Right renal cortex interstitium (tissue), 3 donors: ENCODE measurements at places on chromosomes 11 and 22. TPM values are rescaled to one million over a fixed set of nuclear protein-coding genes. Genes with fewer than 3 reads are reported as not detected.

DNA sequence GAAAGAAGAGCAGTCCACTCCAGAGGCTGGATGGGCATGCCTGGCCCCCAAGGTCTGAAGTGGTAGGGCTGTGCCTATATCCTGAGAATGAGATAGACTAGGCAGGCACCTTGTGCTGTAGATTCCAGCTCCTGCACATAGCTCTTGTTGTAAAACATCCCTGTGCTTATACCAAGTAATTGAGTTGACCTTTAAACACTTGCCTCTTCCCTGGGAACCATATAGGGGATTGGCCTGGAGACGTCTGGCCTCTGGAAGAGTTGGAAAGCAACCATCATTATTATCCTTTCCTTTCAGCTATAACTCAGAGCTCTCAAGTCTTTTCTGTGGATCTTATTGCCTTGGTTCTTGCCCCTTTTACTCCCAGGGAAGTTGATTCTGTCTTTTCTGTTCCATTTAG is 15.1 kb downstream of the LIMK2 start:
- no peak for DNase-seq

GRCh38 chr11:110896358-110896757 is 184.1 kb upstream of the ARHGAP20 start:
- no peak for DNase-seq

DNA sequence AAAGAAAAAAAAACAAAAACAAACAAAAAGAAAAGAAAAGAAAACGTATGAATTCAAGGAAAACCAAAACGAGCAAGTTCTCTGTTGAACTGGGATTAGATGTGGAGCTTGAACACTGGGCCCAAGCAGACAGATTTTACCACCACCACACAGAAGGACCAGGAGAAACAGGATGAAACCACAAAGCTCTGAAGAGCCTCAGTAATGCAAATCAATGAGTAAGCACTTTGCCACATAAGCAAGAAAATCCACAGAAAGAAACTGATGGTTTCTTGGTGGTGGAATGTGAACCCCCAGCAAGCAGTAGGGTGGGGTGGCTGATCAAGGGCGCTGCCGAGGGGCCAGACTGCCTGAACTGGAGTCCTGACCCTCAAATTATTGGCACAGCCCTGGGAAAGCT is 50.9 kb upstream of the NFRKB start:
- DNase-seq: no peak

- DNase-seq: no peak
Measured at GRCh38 chr22:26740253-26740652, 82.9 kb downstream of the MIAT start.

- DNase-seq: no peak
Measured at GRCh38 chr11:104526006-104526405, 362.1 kb upstream of the PDGFD start.

- DNase-seq: no peak
Measured at GRCh38 chr11:132125988-132126871, 755.8 kb downstream of the NTM start.

DNA sequence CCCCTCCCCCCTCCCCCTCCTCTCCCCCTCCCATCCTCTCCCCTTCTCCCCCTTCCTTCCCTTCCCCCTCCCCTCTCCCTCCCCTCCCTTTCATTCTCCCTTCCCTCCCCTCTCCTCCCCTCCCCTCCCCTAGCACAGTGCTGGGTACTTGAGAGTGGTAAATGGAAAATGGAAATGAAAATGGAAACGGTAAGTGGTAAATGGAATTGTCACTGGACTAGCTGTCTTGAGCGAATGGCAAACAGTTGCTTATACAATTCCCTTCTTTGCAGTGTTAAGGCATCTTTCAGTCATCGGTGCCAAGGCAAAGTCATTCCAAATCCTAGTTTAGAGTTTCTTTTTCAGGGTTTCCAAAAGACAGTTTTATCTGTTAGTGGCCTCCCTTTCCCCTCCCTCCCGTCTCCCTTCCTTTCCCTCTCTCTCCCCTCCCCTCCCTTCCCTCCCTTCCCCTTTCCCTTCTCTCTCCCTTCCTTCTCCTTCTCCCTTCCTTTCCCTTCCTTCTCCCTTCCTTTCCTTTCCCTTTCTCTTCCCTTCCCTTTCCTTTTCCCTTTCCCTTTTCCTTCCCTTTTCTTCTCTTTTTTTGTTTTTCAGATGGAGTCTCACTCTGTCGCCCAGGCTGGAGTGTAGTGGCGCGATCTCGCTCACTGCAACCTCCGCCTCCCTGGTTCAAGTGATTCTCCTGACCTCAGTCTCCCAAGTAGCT is 47.3 kb downstream of the GRAMD1B start:
- DNase-seq: no peak

DNA sequence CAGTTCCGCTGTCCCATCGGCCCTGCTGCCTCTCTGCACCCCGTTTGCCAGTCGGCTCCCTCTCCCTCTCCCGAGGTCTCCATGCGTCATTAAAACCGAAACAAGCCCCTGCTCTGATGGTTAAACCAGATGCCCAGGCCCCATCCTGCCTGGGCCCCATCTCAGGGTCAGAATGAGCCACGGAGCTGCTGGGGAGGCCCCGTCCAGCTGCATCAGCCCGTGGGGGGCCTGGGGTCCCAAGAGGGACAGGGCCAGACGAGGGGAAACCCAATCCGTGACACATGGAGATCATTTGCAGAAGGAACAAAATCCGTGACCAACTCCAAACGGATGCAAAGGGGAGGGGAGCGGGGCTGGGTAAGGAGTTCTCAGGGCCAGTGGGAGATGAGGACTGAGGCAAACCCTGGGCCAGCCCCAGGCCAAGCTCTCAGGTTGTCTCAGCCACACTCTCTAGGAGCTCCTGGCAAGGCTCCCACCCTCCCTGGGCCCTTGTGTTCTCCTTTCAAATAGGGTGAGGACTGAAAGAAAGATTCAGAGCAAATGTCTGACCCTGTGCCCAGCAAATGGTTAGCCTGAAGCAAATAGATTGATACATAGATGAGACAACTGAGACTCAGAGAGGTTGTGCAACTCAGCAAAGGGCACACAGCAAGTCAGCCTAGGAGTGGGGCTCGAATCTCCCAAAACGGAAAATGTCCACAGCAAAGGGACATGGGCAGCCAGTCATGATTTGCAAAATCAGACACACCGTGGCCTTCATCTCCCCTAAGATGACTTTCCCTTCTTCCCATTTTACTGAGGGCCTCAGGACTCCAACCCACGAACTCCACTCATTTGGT is 162.1 kb downstream of the MN1 start:
- no peak for DNase-seq

GRCh38 chr11:66686801-66687750 is 9.4 kb upstream of the RBM4B start:
- DNase-seq: no peak

DNA sequence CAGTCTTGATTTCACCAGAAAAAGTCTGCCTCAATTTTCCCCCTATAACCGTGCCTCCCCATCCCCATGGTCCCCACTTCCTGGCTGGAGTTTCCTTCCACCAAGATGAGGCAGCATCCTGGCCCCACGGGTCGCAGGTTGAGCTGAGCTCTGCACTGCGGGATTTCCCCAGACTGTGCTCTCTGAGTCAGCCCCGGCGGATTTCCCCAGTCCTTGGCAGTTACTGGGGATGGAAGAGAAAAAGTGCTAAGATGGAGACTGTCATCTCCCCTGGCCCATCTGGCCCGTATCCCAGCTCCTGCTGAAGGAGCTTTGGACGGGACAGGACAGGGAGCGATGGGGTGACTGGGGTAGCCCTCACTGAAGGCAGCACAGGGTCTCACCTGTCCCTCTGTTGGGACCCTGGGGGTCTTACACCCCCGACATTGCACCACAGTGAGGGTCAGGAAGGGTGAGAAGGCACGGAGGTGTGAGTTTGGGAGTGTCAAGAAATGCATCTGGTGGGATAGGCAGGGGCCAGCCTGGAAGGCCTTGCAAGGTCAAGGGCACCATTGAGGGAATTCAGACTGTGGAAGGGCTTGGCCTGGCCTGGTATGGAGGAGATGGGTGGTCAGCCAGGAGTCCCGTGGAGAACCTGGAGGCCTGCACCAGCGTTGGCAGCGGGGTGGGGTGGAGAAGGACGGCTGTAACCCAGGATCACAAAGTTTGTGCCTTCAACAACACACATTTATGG is 36.5 kb downstream of the NADSYN1 start:
- DNase-seq: no peak

- DNase-seq: no peak
Measured at GRCh38 chr11:132576706-132577105, 955.6 kb downstream of the OPCML start.

- DNase-seq: no peak
Measured at GRCh38 chr22:23677701-23677995, 13.2 kb upstream of the RGL4 start.

- DNase-seq: peak; percentile 49
Measured at GRCh38 chr22:34950489-34950888, 115.5 kb upstream of the ISX start.

DNA sequence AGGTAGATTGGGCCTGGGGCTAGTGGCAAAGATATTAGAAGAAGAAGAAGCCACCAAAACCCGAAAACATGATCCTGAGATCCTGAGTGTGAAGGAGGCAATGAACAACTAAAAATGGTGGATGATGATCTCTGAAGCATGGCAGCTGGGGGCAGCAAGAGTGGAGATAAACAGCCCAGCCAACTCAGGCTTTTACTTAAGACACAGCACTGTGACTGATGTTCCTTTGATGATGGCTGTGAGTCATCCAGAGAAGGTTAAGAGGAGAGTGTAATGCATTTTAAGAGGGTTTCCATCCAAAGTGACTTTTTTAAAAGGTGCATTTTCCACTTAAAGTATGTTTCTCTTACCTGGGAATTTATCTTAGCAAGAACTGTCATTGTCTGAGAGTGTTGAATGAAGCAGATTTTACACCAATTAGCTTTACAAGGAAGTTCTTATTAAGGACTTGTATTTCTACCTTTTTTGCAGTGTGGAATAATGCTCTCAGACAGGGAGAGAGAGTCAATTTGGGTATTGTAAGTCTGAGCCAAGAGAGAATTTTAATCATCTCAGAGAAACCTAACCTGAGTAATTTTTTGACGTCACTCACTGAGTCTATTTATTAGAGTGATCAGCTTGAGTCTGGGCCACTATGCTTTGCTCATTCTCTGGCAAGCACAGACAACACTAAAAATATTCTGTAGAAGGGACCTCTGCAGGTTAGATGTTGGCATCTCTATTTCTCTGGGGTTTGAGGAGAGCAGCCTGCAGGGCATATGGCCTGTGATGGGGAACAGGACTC is 14.1 kb upstream of the CALCB start:
- DNase-seq: no peak

- DNase-seq: no peak
Measured at GRCh38 chr11:119980431-119980830, 157.5 kb downstream of the TRIM29 start.

DNA sequence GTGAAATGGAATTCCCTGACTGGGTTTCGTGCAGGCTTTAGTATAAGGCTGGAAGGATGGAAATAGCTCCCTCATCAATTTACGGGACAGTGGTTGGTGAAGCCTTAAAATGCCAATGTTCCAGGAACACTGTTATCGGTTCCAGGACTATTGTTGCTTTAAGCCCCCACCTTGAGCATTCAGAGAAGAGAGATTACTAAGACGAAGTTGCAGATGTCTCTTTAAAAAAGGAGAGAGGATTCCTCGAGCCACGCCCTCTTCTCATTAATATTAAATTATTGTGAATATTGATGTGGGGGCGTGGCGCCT is 195 bp upstream of the CREB3L1 start:
- DNase-seq: no peak

- no peak for DNase-seq
Measured at GRCh38 chr11:99759787-99760186, 739.0 kb downstream of the CNTN5 start.

DNA sequence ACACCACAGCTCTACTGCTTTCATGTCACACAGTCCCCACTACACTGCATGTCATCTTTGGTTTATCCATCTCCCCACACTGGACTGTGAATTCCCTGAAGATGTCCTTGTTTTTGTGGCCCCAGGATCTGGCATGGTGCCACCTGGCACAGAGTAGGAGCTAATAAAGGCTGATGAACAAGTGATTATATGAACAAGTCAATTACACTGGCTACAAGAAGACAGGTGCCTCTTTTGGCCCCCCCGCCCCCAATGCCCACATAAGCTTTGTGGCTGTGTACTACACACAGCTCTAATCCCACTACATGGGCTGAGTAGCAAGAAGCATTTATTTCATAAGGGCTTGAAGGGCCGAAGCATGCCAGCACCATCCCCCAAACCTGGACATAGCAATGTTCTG is 24.7 kb downstream of the PLEKHA7 start:
- DNase-seq: no peak

- DNase-seq: no peak
Measured at GRCh38 chr11:117337076-117337475, 9.4 kb downstream of the CEP164 start.

DNA sequence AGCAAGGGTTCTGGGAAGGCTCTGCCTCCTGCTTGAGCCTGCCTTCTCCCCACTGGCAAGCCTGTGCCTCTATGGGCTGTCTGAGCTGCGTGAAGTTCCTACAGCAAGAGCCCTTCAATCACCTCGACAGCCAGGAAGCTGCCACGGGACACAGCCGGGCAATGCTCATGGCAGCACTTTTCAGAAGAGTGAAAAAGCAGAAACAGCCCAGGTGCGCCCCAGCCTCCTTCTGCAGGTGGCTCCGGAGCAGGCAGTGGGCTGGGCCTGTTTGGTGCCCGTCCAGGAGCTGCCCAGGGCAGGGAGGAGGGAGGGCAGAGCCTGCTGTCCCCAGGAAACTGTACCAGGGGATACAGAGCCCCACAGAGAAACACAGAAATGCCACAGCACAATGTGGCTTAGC is 24.6 kb upstream of the COMT start:
- DNase-seq: no peak

DNA sequence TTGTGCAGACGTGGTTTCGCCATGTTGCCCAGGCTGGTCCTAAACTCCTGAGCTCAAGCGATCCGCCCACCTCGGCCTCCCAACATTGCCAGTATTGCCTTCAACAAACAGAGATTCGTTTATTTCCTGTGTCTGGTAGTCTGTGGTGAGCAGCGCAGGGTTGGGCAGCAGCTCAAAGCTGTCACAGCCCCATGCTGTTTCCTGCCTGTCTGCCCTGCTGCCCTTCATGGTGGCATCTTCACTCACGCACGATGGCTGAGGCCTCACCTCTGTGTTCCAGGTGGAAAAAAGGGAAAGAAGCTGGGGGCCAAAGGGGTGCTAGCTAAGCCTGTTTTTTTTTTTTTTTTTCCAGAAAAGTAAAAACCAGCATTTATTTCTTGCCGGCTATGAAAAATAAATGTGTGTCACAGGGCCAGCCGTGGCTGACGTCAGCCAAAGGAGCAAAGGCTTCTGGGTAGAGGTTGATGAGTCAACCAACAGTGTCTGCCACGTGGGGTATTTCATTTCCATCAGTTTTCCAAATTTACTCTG is 28.8 kb downstream of the TBC1D22A start:
- DNase-seq: no peak

- DNase-seq: no peak
Measured at GRCh38 chr22:34297536-34298120, 377.4 kb upstream of the LARGE1 start.

GRCh38 chr11:28981381-28981780 is 873.2 kb downstream of the METTL15 start:
- DNase-seq: no peak

- DNase-seq: no peak
Measured at GRCh38 chr11:46452918-46453517, 61.4 kb upstream of the CHRM4 start.

Gene DNAJB7
- 0.33 TPM for polyA plus RNA-seq

Gene APOL5
- polyA plus RNA-seq: not detected

Gene PRG3
- 0.33 TPM for polyA plus RNA-seq

Gene ZBTB16
- polyA plus RNA-seq: 1.1 TPM

Gene CD44
- polyA plus RNA-seq: 13.9 TPM

Gene LINC01488
- 0.06 TPM for polyA plus RNA-seq

Gene TMPRSS5
- 0.69 TPM for polyA plus RNA-seq

Gene TUBA8
- 4.4 TPM for polyA plus RNA-seq

Gene KRTAP5-9
- 0.67 TPM for polyA plus RNA-seq

Gene CD59
- polyA plus RNA-seq: 288 TPM

Gene OR52I2
- 0.03 TPM for polyA plus RNA-seq

Gene NFAM1
- 0.75 TPM for polyA plus RNA-seq

Gene NRIP3
- 0.89 TPM for polyA plus RNA-seq

Gene TSPAN18
- polyA plus RNA-seq: 47.0 TPM
